Neural progenitor cell (in vitro differentiated cells): ENCODE measurements at places on chromosomes 5 and 9. TPM values are rescaled to one million over a fixed set of nuclear protein-coding genes. Genes with fewer than 3 reads are reported as not detected.

- H3K4me3 ChIP-seq = no peak overlapping the region
- no peaks in the 10 kb centered on the region for H3K36me3 ChIP-seq
- peak; percentile 58 for DNase-seq
Measured at GRCh38 chr5:81097713-81098112, 135.4 kb upstream of the CKMT2 start.

DNA sequence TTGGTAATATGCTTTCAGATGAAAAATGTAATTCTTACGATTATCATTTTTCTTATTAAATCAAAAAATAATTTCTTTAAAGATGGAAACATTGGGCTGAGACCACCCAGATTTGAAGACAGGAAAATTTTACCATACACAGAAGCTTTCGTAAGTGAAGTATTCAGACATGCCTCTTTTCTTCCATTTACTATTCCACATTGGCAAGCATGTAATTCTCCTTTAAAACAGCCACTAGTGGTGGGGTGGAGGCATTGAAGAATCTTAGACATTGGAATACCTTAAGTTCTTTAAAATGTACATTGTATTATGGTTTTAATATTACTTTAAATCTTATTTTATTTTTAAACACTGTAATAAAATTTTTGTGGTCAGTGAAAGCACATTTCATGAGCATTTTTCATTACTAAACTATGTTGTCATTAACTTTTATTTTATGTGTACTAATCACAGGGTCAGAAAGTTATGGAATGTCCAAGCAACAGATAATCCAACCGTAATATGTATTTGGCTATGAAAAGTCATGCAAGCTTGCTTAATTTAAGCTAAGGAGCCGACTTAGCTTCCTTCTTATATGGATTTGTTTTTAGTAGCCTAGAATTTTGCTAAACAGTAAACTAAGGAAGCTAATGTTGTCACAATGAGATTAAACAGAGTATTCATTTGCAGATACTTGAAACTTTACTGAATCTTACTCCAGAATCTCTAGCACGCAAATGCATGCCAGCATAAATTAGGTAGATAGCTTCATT is 97.4 kb upstream of the ALDH1A1 start:
- H3K4me1 ChIP-seq = peaks cover 12% of the 10 kb centered on the region
- no peak for DNase-seq
- H3K27ac ChIP-seq = no peak overlapping the region
- H3K27me3 ChIP-seq = no peaks in the 10 kb centered on the region

Gene PDCD1LG2
- total RNA-seq = not detected in 2 replicates

Gene PCDHA5
- total RNA-seq = 2.4 and 2.7 TPM in 2 replicates

GRCh38 chr9:120983259-120983837 is 56.8 kb upstream of the TRAF1 start:
- no peak for DNase-seq
- H3K4me3 ChIP-seq = no peak overlapping the region
- H3K27ac ChIP-seq = no peak overlapping the region

Gene INIP
- total RNA-seq = 31.7 and 39.7 TPM in 2 replicates

Gene TEX48
- not detected in 2 replicates for total RNA-seq

DNA sequence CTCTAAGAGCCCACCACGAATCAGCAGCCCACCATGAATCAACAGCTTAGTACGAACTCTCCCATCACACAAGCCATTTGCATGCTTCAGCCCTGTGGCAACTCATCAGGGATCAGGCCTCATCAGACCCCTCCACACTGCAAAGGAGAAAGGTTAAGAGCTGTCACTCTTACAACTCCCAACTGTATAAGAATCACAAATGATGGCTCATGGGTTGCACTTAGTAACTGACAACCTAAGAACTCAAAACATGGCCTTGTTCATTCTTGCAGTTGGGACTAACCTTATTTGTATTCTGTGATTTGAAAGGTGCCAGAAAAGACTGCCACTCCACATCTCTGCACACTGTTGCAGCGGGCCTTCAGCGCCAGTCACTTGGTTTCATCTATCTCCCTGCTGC is 149.1 kb upstream of the ZNF366 start:
- H3K27ac ChIP-seq = no peak overlapping the region
- H3K27me3 ChIP-seq = no peaks in the 10 kb centered on the region
- H3K4me3 ChIP-seq = no peak overlapping the region
- no peaks in the 10 kb centered on the region for H3K4me1 ChIP-seq
- no peak for DNase-seq

DNA sequence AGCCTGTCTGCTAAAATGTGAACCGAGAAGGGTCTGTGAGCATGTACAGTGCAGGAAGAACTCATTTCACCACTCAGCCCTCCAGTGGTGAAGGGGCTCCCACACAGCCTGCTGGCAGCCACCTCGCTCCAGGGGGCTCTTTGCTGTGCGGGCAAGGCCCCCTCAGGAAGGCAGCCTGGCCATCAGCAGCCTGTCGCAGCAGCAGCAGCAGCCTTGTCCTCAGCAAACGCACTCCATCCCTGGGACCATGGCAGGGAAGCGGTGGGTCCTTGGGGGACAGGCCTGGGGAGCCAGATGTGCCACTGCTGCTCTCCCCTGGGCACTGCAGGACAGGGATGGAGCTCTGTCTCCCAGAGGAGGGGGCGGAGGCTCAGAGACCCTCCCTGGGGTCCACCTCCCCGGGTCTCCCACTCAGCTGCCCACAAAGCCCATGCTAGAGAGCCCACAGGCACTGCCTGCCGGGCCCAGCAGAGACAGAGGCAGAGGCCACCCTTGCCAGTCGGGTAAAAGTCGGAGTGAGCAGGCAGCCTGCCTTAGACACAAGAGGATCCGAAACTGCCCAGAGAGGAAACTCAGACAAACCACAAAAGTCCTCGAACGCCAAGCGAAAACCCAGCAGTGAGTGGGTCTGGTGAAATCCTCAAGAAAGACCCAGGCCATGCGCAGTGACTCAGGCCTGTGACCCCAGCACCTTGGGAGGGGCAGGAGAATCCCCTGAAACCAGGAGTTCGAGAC is 8.0 kb downstream of the BRD3 start:
- H3K27ac ChIP-seq = no peak overlapping the region
- H3K4me3 ChIP-seq = no peak overlapping the region
- H3K36me3 ChIP-seq = no peaks in the 10 kb centered on the region
- H3K27me3 ChIP-seq = no peaks in the 10 kb centered on the region
- DNase-seq = peak; percentile 11

DNA sequence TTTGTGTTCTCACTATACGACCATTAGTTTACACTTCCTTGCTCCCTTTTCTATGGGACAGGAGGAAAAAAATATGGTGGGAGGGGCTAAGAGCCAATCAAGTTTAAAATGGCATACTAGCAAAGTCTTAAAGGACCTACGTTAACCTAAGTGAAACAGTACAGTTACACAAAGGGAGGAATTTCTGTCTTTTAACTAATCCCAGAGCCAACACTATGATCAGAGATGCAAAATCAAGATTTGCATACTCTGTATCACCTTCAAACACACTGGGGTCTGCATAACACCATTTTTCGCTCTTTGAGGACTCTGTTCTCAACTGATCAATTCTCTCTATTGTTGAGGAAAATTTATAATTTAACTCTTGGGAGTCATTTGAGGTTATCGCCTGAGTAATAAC is 49.8 kb downstream of the ALDH1A1 start:
- no peak overlapping the region for H3K27ac ChIP-seq
- H3K4me3 ChIP-seq = no peak overlapping the region
- no peaks in the 10 kb centered on the region for H3K36me3 ChIP-seq
- DNase-seq = no peak

GRCh38 chr9:113350107-113350661 is 843 bp downstream of the BSPRY start:
- no peak overlapping the region for H3K27ac ChIP-seq
- DNase-seq = peak; percentile 16

DNA sequence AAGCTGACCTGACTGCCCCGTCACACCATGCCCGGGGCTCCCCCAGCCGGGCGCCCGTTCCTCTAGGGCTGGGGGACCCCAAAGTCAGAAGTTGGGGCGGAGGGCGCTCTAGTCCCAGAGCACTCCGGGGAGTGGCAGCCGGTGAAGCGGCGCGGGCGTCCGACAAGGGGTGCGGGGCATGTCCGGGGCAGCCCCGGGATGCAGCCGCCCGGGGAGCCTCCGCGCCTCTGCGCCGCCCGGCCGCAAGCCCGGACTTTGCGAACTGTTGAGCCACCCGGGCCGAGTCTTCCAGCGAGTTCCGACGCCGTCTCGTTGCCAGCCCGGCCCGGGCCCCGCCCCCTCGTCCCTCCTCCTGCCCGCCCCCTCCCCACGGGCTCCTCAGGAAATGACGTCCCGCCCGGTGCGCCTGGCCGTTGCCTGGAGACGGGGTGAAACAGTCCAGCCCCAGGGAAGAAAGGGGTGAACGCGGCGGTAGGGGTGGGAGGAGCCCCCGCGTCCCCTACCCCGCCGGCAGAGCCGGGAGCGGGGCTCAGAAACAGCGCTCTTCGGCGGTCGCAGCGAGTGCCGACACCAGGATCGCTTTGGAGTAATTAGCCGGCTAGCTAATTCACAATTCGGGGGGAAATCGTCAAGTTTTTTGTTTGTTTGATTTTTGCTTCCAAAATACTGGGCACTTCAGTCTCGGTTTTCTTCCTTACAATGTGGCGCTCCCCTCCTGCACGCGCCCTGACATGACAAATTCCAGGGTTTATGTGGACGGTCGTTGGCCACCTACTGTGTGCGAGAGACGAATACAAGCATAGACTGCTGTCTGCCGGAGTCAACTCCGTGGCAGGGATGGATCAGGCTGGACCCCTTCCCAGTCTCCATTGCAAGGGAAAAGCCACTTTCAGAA is at the start of gene WHRN:
TSS of gene WHRN (minus strand) at position 287 of the 895 bp plus-strand sequence. CDS start 672 bp downstream, outside the sequence.
- DNase-seq = peak; percentile 98
- H3K36me3 ChIP-seq = no peaks in the 10 kb centered on the region
- peaks cover 48% of the 10 kb centered on the region for H3K4me1 ChIP-seq
- H3K27ac ChIP-seq = no peak within 1 kb of the TSS
- peaks cover 49% of the 10 kb centered on the region for H3K27me3 ChIP-seq
- peak within 1 kb of the TSS; percentile 54 for H3K4me3 ChIP-seq

DNA sequence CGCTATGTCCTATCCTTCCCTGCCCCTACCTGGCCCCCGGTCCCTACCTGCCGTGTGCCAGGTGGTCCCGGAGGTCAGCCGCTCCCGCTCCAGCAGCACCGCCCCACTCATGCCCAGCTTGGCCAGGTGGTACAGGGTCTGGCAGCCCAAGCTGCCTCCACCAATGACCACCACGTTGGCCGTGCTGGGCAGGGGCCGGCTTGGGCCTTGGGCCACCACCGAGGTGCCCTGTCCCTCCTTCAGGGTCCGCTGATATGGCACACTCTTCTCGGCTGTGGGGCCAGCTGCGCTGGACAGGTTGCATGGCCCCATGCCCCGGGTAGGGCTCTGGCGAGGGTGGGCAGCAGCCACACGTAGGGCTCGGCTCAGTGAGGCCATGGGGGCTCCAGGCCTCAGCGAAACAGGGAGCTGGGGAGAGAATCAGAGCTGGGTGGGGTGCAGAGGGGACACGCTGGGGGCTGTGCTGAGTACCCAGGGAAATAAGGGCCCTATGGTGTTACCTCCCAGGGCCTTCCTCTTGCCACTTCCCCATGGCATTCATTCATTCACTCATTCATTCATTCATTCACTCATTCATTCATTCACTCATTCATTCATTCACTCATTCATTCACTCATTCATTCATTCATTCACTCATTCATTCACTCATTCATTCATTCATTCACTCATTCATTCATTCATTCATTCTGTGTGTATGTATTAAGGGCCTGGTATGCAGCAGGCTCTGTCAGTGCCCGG is 4.2 kb downstream of the SARDH start:
- H3K4me3 ChIP-seq = no peak overlapping the region
- peak; percentile 13 for DNase-seq
- H3K27me3 ChIP-seq = no peaks in the 10 kb centered on the region
- H3K4me1 ChIP-seq = peaks cover 19% of the 10 kb centered on the region
- H3K27ac ChIP-seq = no peak overlapping the region
- no peaks in the 10 kb centered on the region for H3K36me3 ChIP-seq

DNA sequence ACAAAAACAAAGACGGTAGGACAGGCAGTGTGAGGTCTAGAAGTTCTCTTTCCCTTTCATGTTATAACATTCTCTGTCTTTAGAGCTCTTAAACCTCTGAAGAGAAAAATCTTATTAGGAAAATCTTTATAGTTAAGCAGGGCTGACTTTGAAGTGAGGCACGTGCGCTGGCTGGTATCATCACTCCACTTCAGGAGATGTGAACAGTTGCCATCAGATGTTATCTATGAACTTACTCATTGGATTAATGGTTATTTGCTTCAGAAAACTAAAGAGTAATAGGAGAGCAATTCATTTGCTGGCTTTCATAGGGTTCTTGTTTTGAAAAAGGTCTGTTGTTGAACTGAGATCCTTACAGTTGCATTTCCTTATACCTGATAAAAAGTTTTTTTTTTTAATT is 25.7 kb downstream of the LRRTM2 start:
- peak overlapping the region; percentile 59 for H3K27ac ChIP-seq
- DNase-seq = no peak
- H3K4me3 ChIP-seq = no peak overlapping the region
- peaks cover under 1% of the 10 kb centered on the region for H3K4me1 ChIP-seq
- H3K27me3 ChIP-seq = no peaks in the 10 kb centered on the region
- H3K36me3 ChIP-seq = no peaks in the 10 kb centered on the region

Gene PCDHA4
- 9.7 and 13.7 TPM in 2 replicates for total RNA-seq

Gene MCTP1
- total RNA-seq = 2.9 and 3.7 TPM in 2 replicates

GRCh38 chr5:43661102-43661501 is 58.1 kb downstream of the NNT start:
- no peak overlapping the region for H3K27ac ChIP-seq
- H3K36me3 ChIP-seq = no peaks in the 10 kb centered on the region
- no peaks in the 10 kb centered on the region for H3K4me1 ChIP-seq
- DNase-seq = peak; percentile 65

GRCh38 chr5:16776611-16777251 is 159.4 kb downstream of the MYO10 start:
- no peak overlapping the region for H3K4me3 ChIP-seq
- DNase-seq = peak; percentile 60
- no peaks in the 10 kb centered on the region for H3K27me3 ChIP-seq
- no peak overlapping the region for H3K27ac ChIP-seq
- H3K4me1 ChIP-seq = peaks cover 6% of the 10 kb centered on the region

GRCh38 chr9:71769175-71770161 is 1.2 kb upstream of the CEMIP2 start:
- peak overlapping the region; percentile 92 for H3K4me3 ChIP-seq
- no peak overlapping the region for H3K27ac ChIP-seq
- peaks cover 14% of the 10 kb centered on the region for H3K27me3 ChIP-seq
- H3K4me1 ChIP-seq = peaks cover 16% of the 10 kb centered on the region
- H3K36me3 ChIP-seq = no peaks in the 10 kb centered on the region

DNA sequence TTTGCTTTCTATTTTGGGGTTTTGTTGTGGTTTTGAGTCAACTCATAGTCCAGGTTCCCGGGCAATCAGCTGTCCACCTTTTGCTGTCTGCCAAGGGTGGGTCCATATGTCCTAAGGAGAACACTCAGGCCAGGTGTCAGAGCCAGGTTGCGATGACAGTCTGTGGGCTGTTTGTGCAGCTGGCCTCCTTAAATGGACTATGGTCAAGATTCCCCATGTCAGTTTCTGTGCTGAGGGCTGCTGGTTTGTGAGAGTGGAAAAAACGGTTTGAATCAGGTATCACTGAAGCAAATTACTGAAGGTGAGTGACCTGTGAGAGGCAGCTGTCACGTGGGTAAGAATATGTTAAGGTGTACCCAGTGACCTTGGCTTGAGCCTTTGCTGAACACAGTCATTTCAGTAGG is 33.0 kb downstream of the SNX30 start:
- H3K36me3 ChIP-seq = no peaks in the 10 kb centered on the region
- H3K27ac ChIP-seq = no peak overlapping the region
- DNase-seq = no peak
